ENCODE measurements at places on chromosomes 3 and 15.

GRCh38 chr15:70802629-70803028, 39.3 kb upstream of the UACA start:
- no peak for DNase-seq

DNA sequence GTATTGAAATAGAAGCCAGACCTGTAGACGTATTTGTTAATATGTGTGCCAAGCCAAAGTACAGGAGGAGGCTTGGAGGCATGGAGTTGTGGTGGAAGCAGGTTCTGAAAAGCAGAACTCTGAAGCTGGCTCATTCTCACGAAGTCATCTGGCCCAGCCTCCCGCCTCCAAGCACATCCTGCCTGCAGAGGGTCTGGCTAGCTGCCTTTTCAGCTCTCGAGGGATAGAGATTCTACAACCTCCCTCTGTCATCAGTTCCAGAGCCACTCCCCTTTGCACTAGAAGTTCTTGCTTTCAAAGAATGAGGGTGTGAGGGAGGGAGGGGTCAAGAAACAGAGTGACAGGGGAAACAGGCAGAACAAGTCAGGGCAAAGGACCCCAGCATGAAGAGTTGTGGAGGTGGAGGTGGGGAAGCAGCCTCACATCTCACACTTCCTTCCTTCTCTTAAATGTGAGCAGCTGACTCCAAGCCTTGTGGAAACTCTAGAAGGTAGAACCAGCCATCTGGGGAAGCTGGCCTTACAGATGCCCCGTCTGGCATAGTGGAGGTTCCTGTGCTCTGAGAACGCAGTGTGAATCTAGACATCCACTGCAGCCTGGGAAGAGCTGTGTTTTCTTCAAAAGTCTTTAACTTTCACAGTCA, 95.3 kb downstream of the SLC49A4 start:
- DNase-seq, result no peak

GRCh38 chr15:68114840-68115239, 60.7 kb downstream of the PIAS1 start:
- DNase-seq, result no peak

- DNase-seq, result no peak
These were observed 48.1 kb downstream of the APBA2 start for GRCh38 chr15:28933710-28934445.

DNA sequence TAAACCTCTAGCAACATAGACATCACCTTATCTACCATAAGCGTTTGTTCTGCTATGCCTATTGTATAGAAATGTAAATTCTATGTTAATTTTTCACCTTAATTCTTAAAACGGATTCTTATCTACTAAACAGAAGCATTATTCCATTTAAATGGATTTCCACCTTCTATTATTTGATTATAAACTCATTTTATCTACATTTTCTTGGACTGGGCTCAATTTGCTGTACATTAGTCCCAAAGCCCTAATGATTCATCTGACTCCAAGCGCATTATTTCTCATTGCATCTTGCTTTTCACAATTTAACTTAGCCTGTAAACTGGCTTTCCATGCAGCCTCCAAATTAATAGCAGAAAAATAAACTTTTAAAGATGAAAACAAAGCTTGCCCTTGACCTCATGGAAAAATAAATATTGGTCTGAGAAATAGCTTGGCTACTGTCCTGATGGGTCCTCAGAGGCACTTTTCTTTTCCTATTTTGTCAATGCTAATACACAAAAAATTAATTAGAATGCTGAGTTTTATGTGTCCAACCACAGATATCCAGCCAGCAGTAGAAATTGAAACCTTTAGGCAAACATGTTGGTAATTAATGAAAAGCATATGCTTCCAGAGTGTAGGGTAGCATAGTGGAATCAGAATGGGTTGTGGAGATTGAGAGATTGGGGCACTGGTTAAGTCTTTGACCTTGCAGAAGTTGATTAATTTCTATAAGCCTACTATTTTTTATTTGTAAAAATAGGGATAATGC, 81.4 kb upstream of the CFAP20DC start:
- DNase-seq, result no peak
